ENCODE measurements at places on chromosomes 16 and 17.

GRCh38 chr17:17510456-17511292 is 14.5 kb upstream of the RASD1 start:
- no peak for DNase-seq

DNA sequence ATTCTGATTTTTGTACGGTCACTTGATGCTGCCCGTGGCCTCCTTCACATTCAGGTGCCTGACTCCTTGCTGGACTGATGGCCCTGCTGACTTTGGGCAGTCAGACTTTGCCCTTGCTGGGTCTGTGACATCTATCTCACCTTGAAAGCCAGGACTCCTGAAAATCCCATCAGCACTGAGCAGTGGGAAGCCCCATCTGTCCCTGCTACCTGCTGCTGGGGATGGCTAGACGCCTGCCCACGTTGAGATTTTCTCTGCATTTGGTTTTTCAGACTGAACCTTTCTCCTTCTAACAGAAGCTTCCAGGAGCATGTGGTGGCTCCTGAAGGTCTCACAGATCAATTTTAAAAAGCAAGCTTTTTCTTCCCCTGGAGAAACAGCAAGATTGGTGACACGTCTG is 10.2 kb upstream of the ZNF18 start:
- no peak for DNase-seq

DNA sequence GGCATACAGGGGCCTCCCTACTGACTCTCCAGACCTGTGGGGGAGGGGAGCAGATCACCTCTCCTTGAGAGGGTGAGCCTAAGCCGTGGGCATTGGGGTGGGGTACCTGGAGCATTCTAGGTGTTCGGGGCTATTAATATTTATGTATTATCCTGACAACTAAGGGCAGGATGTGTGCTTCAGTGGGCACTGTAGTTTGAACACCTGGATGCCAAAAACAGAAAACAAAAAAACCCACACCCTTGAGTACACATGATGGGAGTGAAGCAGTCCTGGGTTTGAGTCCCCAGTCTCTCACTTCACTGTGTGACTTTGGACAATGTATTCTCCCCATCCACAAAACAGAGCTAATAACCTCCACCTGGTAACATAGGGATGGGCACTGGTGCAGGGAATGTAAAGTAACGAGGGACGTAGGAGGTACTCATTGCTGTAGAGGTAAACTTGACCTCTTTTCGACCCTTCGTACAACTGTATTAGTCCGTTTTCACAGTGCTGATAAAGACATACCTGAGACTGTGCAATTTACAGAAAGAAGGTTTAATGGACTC is 257.8 kb downstream of the CPPED1 start:
- no peak for DNase-seq

- DNase-seq = no peak
Observed at GRCh38 chr17:58324409-58325288, 3.9 kb downstream of the TSPOAP1 start.

DNA sequence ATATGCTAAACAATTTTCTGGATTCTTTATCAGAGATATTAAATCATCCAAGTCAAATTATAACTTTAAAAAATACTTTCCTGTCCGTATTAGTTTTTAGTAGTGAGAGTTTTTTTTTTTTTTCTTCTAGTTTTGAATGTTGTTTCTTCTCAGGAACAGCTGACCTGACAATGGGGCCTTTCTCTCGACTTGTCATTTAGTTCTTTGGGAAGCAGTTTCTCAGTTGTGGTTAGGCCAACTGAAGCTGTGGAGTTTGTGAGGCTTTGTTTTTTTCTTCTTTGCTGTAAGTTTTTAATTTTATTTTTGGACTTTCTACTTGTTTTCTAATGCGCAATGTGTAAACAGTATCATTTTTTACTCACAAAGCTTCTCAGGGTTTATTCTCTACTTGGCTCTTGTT is 140.8 kb downstream of the FTO start:
- DNase-seq = no peak

DNA sequence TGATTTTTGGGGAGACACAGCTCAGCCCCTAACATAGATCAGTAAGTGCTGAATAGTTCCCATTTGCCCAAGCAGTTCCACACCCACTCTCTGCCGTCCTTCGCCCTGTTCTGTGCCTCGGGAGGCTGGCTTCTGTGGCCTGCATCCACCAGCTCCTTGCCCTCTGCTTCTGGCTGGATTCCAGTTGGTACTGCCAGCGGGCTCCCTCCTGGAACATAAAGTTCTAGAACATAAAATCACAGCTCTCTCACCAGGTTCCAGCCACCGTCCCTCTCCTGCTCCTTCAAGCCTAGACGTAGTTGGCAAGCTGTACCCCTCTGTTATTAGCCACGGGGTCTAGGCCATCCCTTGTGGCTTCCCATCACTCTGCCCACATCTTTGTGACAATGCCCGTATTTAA is 3.9 kb upstream of the MRPS23 start:
- DNase-seq = no peak

DNA sequence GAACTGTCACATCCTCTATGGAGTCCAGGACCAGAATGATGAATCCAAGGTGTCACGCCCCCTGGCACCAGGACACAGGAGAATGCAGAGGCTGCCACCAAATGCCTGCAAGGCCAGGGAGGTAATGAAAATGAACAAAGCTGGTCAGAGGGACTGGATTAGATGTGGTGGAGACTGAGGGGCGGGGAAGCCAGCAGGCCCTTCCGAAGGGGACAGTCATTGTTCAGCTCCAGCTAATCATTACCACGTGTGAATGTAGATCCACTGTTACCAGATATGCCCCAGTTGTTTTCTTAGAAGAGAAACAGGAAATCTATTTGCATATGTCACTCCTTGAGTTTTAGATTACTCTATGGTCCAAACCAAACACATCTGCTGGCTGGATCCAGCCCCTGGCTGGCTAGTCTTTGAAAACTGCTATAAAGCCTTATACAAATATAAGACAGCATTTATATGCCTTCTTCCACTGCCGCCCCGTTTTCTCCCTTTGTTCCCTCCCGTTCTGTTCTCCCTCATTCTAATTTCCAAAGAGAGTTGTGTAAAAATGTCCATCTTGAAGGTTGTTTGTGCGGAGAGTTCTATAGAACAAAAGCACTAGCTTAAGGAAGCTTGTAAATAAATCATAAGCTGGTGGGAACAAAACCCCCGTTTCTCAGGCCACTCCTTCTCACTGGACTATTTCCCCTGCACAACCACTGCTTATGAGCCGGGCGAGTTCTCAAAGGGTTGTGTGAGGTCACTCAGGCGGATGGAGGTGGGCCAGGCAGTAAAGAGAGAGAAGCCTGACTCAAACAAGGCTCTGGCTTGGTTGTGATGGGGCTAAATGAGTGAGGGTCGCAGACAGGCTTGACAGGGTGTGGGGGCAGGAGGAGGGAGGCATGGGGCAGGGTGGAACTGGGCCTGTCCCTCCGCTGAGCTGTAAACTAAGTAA is 14.2 kb downstream of the CRYM start:
- no peak for DNase-seq

DNA sequence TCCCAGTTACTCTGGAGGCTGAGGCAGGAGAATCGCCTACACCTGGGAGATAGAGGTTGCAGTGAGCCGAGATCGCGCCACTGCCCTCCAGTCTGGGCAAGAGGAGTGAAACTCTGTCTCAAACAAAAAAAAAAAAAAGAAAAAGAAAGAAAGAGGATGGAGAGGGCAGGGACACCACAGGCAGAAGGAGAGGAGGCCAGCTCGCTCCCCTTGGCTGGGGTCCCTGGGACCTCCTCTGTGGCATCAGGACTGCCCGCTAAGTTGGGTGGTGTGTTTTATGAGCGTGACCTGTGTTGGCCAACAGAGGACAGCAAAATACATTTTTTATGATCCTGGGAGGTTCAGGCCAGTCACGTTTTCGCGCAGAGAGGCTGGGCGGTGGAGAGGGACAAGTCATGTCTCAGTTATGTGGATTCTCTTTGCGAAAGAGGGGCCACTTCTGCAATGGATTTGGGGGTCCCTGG is 229.6 kb downstream of the MRTFB start:
- DNase-seq = peak; percentile 89

- DNase-seq = no peak
Observed at GRCh38 chr17:12547831-12548230, 117.9 kb upstream of the MYOCD start.

DNA sequence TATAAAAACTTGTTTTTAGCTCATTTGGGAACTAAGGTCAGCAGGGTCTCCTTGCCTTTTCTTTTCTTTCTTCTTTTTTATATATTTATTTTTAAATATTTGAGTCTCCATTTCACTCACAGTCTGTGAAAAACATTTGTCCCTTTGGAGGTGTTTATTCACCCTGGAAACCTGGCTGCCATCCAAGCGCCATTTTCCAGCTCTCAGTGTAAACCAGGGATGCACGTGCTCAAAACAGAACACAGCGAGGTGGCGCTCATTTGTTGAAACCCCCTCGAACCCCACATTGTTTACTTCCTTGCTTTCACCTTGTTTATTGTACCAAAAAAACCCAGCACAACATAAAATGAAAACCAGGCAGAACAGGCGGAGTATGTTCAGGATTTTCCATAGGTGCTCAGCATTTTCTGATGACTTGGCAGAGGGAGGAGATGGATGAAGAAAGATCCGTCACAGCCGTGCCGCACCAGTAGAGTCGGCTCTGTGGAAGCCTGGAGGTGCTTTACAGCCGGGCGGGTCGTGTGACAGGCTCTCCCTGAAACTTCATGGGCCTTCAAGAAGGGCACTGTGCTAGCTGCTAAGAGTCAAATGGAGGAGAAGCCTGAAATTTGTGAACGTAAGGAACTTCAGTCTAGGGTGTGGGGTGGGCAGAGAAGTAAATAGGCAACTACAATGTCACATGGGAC is 284.4 kb downstream of the FOXL1 start:
- no peak for DNase-seq

GRCh38 chr17:79934653-79934970 is 95.4 kb upstream of the CBX4 start:
- DNase-seq = no peak

GRCh38 chr17:17849845-17850373 is 13.1 kb upstream of the SREBF1 start:
- DNase-seq = no peak

DNA sequence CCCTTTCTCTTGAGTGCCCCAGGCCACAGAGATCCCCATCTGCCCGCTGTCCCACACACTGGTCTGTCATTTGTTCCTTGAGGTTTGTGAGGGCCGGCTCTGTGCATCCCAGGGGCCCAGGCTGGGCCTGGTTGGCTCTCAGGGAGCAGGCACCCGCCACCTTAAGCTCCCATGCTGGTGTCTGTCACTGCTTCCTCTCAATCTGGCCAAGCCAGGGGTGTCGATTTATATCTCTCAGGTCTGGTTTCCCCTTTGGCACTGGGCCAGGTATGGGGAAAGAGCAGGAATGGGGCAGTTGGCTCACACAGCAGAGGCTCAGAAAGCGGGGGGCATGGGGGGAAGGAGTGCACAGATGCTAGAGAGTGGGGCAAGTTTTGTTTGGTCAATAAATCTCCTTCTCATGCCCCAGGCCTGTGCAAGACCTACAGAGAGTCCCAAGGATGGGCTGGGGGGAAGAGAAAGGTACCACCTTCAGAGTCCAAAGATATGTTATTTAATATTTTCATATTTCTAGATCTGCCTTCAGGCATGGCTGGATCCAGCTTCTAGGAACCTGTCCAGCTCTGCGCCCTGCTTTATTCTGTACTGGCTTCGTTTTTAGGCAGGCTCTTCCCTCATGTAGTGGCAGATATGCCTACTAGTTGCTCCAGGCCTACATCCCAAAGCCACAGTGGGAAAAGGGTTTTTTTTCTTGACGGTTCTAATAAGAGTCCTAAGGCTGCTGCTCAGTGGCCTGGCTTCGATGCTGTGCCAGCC is 34.3 kb downstream of the IL4R start:
- no peak for DNase-seq

DNA sequence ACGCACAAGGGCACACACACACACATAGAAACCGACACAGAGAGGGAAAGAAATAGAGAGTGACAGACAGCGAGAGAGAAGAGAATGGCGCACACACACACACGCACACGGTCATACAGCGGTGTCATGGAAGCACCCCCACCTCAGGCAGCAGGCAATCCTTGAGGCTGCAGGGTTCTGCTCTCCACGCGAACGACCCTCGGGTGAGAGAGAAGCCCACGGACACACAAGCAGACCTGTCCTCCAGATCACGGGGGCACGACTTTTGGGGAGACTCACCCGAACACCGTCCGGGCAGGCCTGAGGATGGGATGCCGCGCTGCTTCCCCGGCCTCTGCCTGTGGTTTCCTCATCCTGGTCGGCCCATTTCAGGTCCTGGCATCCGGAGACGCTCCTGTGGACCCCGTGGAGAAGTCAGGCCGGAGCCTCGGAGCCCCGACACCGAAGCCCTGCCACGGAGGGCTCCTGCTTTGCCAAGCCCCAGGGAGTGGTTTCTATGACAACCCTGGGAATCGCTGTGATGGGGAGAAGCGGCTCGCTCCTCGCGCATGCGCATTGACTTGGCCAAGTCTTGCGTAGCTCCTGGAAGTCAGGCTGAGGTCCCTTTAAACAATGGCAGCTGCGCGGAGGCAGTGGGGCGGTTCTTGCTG is 118.2 kb upstream of the KCNJ18 start:
- no peak for DNase-seq

GRCh38 chr16:15708096-15708495 is 58.1 kb downstream of the NDE1 start:
- DNase-seq = no peak

DNA sequence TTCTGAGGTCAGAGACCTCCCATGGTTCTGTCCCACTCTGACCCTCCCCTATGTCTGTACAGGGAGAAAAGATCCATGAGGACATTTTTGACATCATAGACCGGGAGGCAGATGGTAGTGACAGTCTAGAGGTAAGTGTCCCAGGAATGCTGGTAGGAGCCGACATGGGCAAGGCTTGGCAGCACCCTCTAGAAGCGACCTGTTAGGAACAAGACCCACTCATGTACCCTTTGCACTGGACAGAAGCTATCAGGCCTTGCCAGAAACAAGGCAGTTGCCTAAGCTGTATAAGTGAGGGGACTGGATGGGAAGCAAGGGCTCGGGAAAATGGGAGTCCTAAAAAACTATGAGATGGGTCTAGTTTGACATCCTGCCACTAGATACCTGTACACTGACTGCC is 2.5 kb downstream of the TUBG1 start:
- DNase-seq = no peak

DNA sequence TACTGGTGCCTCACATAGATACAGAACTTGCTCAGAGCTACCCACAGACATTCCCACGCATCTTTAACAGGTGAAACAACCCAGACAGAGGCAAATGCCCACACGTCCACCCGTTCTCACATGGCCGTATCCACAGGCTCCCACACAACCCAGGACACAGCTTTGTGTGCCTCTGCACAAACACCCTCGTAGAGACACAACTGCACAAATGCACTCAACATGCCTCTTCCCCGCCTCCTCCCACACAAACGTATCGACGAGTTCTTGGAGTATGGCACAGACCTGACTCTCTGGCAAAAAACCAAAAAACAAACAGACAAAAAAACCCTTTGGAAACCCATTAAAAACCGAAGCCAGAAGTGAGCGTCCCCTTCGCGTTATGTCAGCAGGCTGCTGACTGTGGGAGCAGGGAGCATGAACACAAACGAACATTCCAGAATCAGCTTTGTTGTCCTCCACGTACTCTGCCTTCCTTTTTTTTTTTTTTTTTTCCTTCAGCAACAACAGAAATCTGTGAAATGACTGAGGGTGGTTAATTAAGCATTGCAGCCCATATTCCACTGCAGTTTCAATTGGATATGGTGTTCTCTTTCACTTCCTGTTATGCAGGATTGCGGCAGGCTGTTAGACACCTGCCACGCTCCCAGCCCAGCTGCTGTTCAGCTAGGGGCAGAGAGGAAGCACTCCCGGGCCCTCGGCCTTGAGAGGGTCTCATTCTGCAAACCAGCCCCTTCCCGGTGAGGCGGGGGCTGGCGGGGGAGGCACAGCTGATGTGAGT is 313.7 kb downstream of the MAF start:
- DNase-seq = no peak

- no peak for DNase-seq
Observed at GRCh38 chr17:76074390-76075363, at the start of gene GALR2. TSS of gene GALR2 (plus strand) at chr17:76074781. CDS start at chr17:76074884, 103 bp downstream.

Measured in suprapubic skin (tissue), 4 donors.